ENCODE measurements at places on chromosomes 5 and 9. TPM values are rescaled to one million over a fixed set of nuclear protein-coding genes. Genes with fewer than 3 reads are reported as not detected.
A peak's percentile ranks its signal among the peaks of the same experiment; 100 is the strongest.

DNA sequence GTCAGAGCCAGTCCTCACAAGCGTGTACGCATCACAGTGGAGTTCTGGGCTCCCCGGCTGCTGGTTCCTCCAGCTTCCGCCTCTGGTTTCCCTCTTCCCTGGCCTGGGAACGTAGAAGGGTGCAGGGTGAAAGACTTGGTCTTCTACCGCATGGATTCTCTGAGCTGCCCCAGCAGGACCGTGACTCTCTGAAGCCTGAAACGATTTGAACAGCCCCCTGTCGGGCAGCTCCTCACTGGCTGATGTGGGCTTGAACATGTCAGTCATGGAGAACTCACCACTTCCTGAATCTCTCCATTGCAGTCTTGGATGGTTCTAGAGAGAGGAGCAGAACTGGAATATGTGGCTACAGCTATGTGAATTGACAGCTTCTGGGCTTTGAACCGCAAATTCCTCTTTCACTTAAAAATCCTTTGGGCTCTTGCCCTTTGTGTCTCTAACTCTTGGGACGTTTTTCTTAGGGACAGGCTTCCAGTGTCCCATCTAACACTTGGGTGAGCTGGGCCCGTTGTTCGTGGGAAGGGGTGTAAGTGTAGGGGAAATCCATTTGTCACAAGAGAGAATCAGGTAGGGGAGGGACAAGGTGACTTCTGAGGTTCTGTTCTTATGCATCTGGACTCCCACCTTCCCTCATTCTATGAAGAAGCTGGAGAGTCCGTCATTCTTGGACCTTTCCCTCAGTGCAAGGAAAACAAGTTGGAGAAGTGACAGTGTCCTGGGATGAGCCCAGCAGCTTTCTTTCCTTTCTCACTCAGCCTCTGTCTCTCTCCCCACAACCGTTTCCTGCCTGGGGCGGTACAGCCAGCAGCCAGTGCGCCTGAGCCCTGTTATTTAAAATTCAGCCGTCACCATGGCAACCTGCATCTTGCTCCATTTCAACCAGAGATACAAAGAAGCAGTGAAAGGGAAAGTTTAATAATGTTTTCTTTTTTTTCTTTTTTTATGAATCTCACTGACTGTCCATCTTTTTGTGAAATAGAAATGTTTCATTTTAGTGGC is 84.7 kb downstream of the PTTG1 start:
- H3K36me3 ChIP-seq = no peaks in the 10 kb centered on the region
- peak overlapping the region; percentile 88 for H3K27ac ChIP-seq
- no peak overlapping the region for H3K4me3 ChIP-seq
- H3K4me1 ChIP-seq = peaks cover 35% of the 10 kb centered on the region
- H3K27me3 ChIP-seq = no peaks in the 10 kb centered on the region

- no peaks in the 10 kb centered on the region for H3K36me3 ChIP-seq
- no peak overlapping the region for H3K27ac ChIP-seq
- H3K4me3 ChIP-seq = no peak overlapping the region
- no peaks in the 10 kb centered on the region for H3K4me1 ChIP-seq
- no peaks in the 10 kb centered on the region for H3K27me3 ChIP-seq
Measured at GRCh38 chr5:147760086-147760875, 22.2 kb downstream of the JAKMIP2 start.

The NEUROG1 gene
- total RNA-seq = not detected

DNA sequence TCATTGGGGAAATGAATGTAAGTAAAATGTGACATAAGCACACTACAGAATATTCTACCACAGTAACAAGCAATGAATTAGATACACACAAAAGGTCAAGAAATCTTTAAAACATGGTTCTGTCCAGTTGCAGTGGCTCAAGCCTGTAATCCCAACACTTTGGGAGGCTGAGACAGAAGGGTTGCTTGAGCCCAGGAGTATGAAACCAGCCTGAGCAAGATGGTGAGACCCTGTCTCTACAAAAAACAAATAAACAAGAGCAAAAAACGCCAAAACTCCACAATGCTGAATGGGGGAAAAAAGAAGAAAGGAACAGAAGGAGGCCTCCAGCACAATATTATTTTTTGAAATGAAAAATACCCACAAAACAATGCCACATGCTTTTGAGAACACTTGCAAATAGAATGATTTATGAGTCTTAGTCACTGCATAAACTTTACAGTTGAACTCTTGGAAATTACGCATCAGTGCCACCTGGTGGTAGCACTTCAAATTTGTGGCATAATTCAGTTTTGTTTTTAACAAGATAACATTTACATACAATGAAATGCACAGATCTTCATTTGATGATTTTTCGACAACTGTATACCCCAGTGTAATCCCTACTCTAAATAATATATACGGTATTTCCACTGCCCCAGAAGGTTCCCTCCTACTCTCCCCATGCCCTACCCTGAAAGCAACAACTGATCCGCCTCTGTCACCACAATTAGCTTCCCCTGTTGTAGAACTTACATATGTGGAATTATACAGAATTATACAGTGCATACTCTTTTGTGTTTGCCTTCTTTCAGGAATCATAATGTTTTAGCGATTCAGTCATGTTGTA is 14.4 kb upstream of the SPINK4 start:
- H3K4me3 ChIP-seq = no peak overlapping the region
- peak overlapping the region; percentile 20 for H3K27ac ChIP-seq
- DNase-seq = peak; percentile 80
- peaks cover 10% of the 10 kb centered on the region for H3K4me1 ChIP-seq
- no peaks in the 10 kb centered on the region for H3K36me3 ChIP-seq

DNA sequence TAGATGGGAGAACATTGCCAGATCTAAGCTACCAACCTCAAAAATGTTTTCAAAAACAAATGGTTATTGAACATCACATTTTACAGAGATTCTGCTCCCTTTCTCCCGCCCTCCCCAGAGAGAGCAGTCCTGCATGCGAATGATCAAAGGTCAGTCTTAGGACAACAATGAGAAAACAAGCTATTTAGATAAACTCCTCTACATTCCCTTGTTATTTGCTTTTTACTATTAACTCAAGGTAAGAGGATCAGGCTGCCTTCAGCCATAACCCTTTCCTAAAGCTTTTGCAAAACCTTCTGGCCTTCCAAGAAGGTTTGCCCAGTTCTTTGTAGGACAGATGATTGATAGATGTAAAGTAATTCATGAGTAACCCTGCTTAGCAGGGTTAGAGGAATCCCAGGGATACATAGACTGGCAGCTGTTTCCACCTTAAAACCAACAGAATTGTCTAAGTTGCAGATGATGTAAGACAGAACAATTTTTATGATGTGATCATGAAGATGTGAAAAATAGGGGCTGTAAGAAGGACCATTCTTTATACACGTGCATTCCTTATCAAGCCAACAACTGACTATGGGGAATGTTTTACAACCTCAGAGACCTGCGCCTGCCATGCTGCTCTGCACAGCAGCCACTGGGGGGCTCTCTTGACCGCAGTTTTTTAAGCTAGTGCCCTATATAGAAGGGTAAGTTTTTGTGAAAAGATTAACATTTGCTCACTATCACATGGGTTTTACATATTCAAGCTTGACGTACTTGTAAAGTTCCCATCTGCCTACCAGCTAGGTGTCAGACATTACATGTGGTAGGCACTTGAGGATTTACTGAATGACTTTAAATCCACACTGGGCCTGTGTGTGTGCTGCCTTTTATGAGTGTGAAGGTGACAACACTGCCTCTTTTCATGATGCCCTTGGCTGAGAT is 2.3 kb upstream of the ZNF782 start:
- no peak overlapping the region for H3K27ac ChIP-seq
- no peak overlapping the region for H3K4me3 ChIP-seq
- peak; percentile 80 for DNase-seq
- H3K4me1 ChIP-seq = peaks cover 40% of the 10 kb centered on the region
- peaks cover 7% of the 10 kb centered on the region for H3K36me3 ChIP-seq
- peaks cover 5% of the 10 kb centered on the region for H3K27me3 ChIP-seq

The NSG2 gene
- not detected for total RNA-seq

DNA sequence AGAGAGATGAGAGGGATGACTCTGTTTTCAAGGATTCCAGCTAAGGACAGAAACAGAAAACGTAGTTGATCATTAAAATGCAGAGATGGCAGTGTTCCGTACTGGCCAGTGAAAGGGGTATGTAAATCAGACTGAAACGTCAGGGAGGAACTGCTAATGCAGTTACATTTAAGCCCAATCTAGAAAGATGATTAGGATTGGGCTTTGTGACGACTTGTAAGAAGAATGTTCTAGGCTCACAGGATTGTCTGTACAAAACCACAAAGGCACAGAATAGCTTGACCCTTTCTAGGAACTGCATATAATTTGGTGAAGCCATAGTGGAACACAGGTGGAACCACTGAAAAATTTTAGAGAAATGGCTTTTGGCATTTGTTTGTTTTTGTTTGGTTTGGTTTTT is 55.6 kb upstream of the TESK1 start:
- no peaks in the 10 kb centered on the region for H3K4me1 ChIP-seq
- DNase-seq = no peak
- no peaks in the 10 kb centered on the region for H3K36me3 ChIP-seq
- no peak overlapping the region for H3K27ac ChIP-seq

DNA sequence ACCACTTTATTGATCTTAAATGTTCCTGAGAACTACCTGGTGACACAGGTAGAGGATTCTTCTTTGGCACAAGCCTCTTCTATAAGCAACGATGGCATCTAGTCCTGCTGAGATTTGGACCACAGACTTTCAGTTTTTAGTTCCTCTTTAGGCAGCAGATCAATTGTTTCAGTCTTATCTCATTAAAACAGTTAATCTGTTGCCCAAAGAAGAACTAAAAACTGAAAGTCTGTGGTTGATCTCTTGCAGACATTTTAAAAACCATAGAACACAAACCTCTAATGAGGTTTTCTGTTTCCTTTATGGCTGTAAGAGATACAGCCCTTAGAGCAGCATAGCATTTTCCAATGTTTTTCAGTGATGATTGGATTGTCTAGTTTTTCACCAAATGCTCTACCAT is 480.9 kb downstream of the MTRR start:
- H3K36me3 ChIP-seq = no peaks in the 10 kb centered on the region
- no peaks in the 10 kb centered on the region for H3K27me3 ChIP-seq
- H3K4me3 ChIP-seq = no peak overlapping the region
- DNase-seq = no peak
- no peaks in the 10 kb centered on the region for H3K4me1 ChIP-seq

DNA sequence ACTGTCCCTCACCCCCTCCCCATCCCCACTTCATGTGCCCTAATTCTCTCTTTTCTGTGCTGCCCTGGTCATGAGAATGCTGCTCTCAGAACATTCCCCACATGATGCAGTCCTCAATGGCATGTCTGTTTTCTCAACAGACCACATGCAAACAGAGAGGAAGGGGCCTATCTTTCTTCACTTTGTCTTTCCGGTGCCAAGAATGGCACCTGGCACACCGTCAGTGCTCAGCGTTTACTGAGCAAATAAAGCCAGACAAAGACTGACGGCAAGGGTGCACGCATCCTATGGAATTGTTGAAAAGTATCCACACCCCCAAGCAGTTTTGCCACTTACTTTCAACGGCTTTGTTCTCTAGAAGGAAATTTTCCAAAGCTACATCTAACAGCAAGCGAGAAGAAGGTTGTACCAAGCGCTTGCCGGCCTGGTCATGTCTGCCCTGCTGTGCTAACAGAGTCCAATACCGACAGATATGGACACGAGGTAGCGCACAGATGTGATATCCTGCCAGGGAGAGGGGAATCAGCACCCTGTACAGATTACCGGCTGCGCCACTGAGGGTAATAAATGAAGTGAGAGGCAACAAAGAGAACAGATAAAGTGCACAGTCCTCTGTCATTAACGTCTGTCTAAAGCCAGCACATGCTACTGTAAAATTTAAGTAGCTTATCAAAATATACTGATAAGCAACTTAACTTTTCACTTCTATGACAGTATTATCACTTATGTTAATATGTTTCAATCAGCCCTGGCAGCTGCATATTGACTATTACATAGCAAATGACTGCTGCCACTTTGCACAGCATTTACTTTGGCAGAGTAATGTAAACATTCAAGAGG is 251.7 kb downstream of the DENND1A start:
- no peak overlapping the region for H3K27ac ChIP-seq
- DNase-seq = no peak
- peaks cover 12% of the 10 kb centered on the region for H3K4me1 ChIP-seq

GRCh38 chr5:11027660-11028059 is 266.6 kb upstream of the DAP start:
- DNase-seq = no peak
- no peaks in the 10 kb centered on the region for H3K27me3 ChIP-seq

- no peak overlapping the region for H3K27ac ChIP-seq
- no peaks in the 10 kb centered on the region for H3K4me1 ChIP-seq
- DNase-seq = no peak
- peaks cover 46% of the 10 kb centered on the region for H3K36me3 ChIP-seq
- H3K4me3 ChIP-seq = no peak overlapping the region
Measured at GRCh38 chr5:116273448-116274242, 188.8 kb downstream of the COMMD10 start.

GRCh38 chr9:104611213-104611612 is 5.8 kb upstream of the OR13C2 start:
- H3K27me3 ChIP-seq = peaks cover 2% of the 10 kb centered on the region
- H3K27ac ChIP-seq = no peak overlapping the region
- DNase-seq = no peak
- no peaks in the 10 kb centered on the region for H3K36me3 ChIP-seq

DNA sequence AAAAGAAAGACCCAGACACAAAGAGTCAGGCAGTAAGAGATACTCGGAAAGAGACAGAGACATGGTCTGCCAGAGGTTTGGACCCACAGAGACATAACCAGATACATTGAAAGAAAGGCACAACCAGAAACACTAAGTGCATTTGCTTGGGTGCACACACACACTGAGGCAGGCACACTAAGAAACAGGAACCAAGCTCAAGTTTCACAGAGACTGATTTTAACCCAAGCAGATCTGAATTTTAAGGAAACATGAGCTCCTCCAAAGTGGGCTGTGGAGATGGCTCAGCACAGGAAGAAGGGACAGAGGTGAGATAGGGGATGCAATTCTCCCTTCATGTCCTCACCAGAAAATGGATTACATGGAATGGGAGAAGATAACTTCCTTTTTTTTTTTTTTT is 9.5 kb downstream of the AQP3 start:
- no peak overlapping the region for H3K4me3 ChIP-seq
- peaks cover 14% of the 10 kb centered on the region for H3K4me1 ChIP-seq
- no peak for DNase-seq
- no peaks in the 10 kb centered on the region for H3K27me3 ChIP-seq
- H3K36me3 ChIP-seq = peaks cover 3% of the 10 kb centered on the region

- H3K4me1 ChIP-seq = peaks cover 22% of the 10 kb centered on the region
- no peaks in the 10 kb centered on the region for H3K27me3 ChIP-seq
- DNase-seq = peak; percentile 45
- H3K27ac ChIP-seq = peak overlapping the region; percentile 78
- H3K36me3 ChIP-seq = peaks cover 8% of the 10 kb centered on the region
Measured at GRCh38 chr9:122806661-122807060, 6.7 kb downstream of the OR1K1 start.

GRCh38 chr5:80160242-80160641 is 95.6 kb downstream of the SERINC5 start:
- no peaks in the 10 kb centered on the region for H3K27me3 ChIP-seq
- H3K27ac ChIP-seq = peak overlapping the region; percentile 86
- H3K4me3 ChIP-seq = no peak overlapping the region

GRCh38 chr5:40983781-40984180 is 74.5 kb downstream of the C7 start:
- no peak overlapping the region for H3K4me3 ChIP-seq
- no peaks in the 10 kb centered on the region for H3K36me3 ChIP-seq
- peaks cover 14% of the 10 kb centered on the region for H3K27me3 ChIP-seq

All from activated CD4-positive, alpha-beta memory T cell treated with anti-CD3 and anti-CD28 coated beads for 36 hours (primary cell).